Left kidney (tissue), 8 donors: ENCODE measurements at places on chromosomes 7 and 10. TPM values are rescaled to one million over a fixed set of nuclear protein-coding genes. Genes with fewer than 3 reads are reported as not detected.

- DNase-seq, result no peak
Measured at GRCh38 chr10:100715445-100716385, 29.7 kb upstream of the PAX2 start.

DNA sequence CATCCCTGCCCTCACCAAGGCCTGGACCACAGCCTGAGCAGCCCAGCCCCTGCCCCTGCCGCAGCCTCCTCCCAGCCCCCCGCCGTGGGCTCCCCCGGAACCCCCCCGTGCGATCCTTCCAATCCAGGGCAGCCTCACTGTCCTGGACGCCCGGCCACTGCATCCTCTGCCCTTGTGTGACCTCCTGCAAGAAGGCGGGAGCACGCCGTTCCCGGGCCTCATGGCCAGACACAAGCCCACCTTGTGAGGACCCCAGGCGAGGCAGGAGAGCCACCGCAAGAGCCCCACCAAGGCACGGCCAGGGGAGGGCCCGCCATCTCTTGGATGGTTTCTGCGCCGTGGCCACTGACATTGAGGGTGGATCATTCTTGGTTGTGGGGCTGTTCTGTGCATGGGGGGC lies 7.8 kb upstream of the LFNG start:
- DNase-seq, result no peak

- DNase-seq, result peak; percentile 49
Measured at GRCh38 chr7:22589641-22590201, 89.7 kb upstream of the STEAP1B start.

DNA sequence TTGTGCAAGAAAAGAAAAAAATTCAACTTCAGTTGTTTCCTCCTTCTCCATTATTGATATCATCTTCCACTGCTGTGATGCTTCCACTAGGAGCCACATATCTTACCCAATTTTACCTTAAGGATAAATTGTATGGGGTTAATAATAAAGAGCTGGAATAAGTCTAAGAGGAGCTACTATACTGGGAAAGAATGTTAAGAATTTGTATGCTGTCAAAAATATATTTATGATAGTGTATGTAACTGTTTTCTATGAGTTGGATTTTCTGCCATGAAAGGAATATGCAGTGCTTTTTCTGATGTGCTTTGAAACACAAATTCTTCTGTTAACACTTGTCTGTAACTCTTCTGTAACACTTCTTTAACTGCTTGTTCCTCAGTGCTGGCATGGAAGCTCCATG lies 219.1 kb downstream of the VTI1A start:
- DNase-seq, result no peak

GRCh38 chr10:100653957-100654781 lies 91.2 kb upstream of the PAX2 start:
- DNase-seq, result peak; percentile 86

POLR2J2 gene
- 4.4 TPM for polyA plus RNA-seq

DNA sequence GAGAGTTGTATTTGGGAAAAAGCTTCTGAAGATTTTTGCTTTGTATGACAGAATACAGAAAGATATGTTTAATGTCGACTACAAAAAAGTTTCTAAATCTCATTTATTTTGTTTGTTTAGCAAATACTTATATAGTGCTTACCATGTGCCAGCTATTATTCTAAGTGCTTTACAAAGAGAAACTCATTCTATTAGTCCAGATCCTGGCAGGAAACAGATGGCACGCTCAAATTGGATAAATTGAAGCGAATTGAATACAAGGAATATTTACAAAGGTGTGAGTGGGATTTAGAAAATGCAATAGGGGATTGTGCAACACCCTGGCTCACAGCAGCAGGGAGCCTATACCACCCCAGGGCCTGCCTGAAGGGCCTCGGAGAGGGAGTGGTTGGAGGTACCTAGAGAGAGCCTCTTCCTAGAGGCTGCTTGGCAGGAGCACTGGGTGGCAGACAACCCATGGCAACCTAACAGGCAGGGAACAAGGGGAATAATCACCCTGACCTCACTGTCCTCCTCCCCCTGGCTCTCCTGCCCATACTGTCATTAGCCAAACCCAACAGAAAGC lies 27.6 kb upstream of the FAM204A start:
- no peak for DNase-seq

AKAP9 gene
- 121 TPM for polyA plus RNA-seq

C7orf33 gene
- polyA plus RNA-seq, result not detected

DNA sequence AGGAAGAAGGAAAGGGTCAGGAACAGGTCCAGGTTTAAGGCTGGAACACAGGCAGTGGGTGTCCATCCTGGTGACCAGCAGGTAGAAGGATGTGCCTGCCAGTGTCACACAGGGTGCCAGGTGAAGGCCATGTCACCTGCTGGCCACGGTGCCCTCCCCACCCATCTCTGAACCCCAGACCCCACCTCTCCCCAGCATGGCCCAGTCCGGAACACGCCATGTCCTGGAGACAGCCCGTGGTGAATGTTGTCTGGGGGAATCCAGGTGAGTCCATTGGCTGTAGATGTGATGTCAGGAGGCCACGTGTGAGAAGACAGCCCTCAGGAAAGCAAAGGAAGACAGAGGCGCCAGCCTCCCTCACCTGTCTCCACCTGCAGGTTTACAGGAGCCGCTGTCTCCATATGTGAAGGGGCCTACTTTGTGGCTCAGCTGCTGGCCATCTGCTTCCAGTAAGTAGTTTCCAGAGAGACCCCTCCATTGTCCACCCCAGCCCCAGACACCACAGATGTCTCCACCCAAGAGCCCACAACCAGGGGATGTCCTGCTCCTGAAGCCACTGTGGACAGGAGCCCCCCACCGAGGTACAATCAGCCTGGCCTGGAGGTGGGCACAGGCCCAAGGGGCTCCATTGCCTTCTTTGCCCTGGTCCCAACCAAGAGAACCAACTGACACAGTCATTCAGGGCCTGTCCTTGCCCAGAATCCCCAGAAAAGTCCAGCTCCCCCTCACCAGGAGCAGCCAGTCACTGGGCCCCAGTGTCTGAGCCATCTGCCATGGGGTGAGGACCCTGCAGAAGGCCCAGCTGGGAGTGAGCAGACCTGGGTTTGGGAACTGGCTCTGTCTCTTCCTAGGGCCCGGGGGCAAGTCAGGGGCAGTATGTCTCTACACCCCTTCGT lies 20.7 kb downstream of the TMEM72 start:
- DNase-seq, result no peak

DNA sequence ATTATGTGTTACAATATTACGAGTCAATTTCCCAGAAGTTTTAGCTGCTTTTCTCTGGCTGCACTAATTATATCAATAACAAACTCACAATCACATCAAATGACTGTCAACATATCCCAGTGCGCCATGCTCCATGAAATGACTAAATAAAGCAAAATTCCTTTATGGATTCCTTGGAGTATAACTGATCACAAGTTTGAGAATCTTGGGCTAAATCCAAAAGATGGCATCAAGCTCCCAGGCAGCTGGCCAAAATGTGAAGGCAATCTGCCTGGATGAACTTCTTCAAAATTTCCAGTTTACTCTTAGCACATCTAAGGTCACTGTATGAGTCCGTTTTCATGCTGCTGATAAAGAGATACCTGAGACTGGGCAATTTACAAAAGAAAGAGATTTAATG lies 210.8 kb downstream of the CCSER2 start:
- DNase-seq, result no peak

DNA sequence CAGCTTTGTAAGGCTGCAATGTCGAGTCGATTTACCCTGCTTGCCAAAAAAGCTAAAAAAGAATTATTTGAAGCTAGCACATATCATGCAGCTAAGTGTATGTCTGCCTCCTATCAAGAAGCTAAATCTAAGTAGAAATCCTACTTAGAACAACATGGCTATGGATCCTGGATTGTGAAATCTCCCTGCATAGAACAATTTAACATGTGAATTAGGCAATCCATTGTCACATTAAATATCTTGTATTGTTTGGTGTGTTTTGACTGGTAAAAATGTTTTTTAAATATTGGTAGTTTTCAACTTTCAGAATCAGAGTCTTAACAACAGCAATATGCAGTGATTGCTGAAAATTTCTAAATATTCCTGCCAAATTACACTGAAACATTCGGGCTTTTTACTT lies 73.3 kb downstream of the SKIDA1 start:
- no peak for DNase-seq

PLCE1 gene
- polyA plus RNA-seq, result 43.0 TPM

DNA sequence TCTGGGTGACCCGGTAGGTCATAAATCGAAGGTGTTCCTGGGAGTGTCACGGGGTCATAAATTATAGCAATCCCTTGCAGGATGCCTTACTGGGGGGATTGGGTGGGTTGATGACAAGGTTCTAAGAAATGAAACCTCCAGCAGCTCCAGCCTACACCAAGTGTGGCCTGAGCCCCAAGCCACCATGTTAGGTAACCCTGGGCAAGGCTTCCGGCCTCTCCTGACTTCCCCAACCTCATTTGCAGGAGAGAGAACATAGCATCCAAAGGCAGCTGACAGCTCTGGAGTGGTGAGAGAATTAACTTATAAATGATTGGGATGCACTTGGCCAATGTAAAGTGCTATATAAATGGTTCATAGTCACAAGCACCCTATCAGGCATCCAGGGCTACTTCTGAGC lies 52.8 kb upstream of the TMEM273 start:
- DNase-seq, result no peak

- DNase-seq, result peak; percentile 51
Measured at GRCh38 chr10:92291921-92292845, 1.2 kb downstream of the MARCHF5 start.

DNA sequence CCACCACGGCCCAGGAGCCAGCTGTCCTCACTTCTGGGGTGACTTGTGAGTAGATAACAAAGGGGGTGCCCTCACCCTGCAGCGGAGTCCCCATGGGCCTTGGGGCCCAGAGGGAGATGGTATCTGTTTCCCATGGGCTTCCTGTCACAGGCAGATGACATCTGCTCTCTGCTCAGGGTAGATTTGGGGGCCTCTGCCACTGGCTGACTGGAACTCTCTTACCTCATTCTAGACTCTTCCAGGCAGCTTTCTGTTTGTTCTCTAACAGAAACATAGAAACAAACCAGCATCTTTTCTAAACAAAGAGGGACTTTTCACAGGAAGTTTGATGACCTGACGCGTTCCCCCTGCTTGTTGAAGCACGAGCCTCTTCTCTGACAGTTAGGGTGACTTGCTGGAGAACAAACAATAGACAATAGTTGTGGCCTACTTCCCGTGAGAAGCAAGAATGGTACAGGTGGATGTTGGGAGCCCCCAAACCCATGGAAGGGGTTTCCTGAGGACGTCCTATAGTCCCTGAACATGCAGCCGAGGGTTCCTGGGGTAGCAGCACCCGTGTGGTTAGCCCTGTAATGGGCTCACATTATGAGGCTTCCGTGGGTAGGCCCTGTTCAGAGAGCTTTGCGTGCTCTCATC lies 61.6 kb downstream of the GRK5 start:
- DNase-seq, result no peak

AOAH gene
- polyA plus RNA-seq, result 1.7 TPM
